Calu3 (cell line): ENCODE measurements at places on chromosomes 3 and 15.
A peak's percentile ranks its signal among the peaks of the same experiment; 100 is the strongest.

GRCh38 chr15:68326711-68327354, 49.3 kb downstream of the FEM1B start:
- no peak for DNase-seq

GRCh38 chr3:108006077-108006771, 84.6 kb downstream of the CD47 start:
- peak; percentile 50 for DNase-seq

DNA sequence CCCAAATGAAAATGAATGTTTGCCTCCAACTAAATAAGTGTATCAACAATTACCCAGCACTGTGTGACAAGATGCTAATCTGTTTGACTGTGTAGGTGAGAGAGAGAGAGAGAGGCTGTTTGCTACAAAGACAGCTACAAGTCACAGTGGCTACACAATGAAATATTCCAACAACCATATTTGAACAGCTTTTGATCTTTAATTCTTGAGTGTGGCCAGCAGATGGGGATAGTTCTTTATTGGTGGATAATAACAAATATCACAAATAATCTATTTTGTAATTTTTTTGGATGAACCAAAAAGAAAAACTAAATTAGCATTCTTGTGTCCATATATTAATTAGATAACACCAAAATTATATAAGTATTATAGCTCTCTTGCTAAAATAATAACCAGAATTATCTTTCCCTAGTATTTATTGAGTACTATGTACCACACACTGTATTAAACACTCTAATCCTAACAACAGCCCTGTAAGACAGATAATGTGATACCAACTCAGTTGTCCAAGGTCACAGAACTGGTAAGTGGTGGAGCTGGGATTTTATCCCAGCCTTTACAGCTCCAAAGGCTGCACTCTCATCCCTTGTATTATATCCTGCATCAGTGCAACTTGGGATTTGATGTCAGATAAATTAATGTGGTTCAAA, 61.9 kb upstream of the C3orf80 start:
- DNase-seq: peak; percentile 27

GRCh38 chr3:157958457-157958856, 147.8 kb downstream of the SHOX2 start:
- no peak for DNase-seq

- no peak for DNase-seq
Measured at GRCh38 chr15:31347067-31347975, 20.7 kb downstream of the KLF13 start.

- peak; percentile 66 for DNase-seq
Measured at GRCh38 chr15:59691194-59691805, 2.2 kb upstream of the BNIP2 start.

GRCh38 chr3:114558271-114558670, 264.4 kb downstream of the TIGIT start:
- no peak for DNase-seq

GRCh38 chr3:117567906-117568305, 858.3 kb downstream of the TUSC7 start:
- no peak for DNase-seq

DNA sequence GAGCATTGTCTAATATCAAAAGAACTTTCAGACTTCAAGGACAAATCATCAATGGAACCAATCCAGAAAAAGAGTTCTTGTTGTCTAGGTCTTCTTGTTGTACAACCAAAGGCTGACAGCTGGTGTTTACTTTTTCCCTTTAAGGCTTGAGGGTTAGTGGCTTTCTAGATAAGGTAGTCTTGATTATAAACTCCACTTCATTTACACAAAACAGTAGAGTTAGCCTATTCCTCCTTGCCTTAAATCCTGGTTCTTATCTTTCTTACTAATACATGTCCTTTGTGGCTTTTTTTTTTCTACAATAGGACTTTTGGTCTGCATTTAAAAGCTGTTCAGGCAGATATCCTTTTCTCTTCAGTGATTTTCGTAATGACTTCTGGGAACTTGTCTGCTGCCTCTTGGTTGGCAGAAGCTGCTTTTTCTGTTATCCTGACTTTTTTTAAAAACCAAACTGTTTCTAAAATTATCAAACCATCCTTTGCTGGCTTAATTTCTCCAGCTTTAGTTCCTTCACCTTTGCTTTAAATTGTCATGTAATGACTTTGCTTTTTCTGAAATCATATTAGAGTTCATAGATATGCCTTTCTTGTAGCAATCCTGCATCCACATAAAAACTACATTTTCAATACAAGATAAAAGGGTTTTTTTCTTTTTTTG, 44.8 kb downstream of the STRIT1 start:
- no peak for DNase-seq

DNA sequence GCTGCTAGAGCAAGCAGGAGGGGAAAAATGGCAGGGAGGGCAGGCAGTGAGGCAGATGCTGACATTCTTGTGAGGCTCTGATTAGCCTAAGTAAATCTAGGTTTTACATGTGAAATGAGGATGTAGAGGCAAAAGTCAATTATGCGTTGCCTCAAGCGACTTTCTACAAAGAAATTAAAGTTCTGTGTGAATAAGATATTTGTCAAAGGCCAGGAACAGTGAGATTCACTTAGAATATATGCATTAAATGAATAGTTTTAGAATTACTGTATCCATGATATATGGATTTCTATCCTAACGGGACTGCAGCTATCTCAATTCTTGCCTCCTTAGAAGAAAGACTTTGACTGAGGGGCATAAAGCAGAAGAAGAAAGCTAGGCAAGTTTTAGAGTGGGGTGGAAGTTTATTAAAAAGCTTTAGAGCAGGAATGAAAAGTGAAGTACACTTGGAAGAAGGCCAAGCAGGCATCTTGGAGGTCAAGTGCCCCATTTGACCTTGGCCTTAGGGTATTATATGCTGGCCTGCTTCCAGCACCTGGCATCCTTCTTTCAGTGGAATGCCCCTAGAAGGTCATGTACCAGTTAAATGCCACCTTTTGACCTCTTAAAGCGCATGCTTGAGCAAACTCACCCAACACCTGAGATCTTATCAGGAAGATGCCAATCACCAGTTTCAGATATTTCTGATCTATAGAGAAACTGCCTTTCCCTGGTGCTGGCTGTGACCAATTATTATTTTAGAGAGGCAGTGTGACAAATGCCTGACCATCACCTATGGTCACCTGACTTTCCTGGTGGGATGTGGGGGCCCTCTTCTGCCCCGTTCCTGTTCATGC, 38.2 kb downstream of the OSTN start:
- no peak for DNase-seq

- no peak for DNase-seq
Measured at GRCh38 chr3:136544532-136544931, 207.6 kb downstream of the STAG1 start.

DNA sequence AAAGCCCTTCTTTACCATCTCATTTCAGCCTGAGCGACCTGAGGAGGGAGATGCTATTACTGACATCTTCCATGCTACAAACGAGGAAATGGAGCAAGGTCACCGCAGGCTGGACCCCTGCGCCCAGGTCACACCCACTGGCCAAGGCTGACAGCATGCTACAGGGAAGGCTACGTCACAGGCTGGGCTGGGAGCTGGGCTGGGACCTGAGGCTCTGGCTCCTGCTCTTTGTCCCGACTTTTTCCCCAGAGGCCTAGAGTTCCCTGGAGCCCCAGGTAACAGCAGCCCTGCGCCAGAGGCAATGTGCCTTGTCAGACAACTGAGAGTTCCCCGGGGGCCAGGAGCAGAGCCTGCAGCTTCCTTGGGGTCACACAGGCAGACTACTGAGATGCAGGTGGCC, 87.2 kb downstream of the IQSEC1 start:
- DNase-seq: no peak

GRCh38 chr15:96947296-96948229, 617.1 kb downstream of the NR2F2 start:
- no peak for DNase-seq

- DNase-seq: no peak
Measured at GRCh38 chr3:184349563-184350470, 11.6 kb downstream of the CLCN2 start.

DNA sequence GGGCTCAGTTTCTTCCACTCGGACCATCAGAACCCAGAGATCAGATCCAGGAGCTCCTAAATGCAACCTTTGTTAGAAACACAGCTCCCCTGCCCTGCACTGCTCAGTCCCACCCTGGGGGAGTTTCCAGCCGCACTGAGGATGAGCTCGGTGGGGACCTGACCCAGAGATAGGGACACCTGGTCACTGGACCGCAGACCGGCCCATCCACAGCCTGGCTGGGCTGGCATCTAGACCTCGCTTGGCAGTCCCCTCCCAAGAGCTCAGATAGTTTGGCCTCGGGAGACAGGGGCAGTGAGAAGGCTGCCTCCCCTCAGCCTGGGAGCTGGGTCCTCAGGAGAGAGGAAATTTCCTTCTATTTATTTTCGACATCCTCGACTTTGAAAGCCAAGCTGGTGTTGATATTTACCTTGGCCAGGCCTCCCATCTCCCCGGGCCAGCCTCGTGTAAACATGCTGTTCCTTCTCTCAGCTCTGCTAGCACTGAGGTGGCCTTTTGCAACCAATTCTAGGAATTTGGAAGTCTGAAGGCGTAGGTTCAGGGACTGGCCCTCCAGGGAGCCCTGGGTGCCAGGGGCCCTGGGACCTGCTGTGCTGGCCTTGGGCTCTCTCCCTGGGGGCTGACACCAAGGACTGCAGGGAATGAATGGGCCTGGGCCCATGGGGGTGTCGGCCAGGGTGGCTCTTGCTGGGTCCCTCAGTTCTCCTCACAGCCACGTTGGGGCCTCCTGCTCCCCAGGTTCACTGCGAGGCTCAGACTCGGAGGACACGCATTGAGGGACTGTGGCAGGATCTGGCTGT, 90.1 kb downstream of the VGLL4 start:
- no peak for DNase-seq

DNA sequence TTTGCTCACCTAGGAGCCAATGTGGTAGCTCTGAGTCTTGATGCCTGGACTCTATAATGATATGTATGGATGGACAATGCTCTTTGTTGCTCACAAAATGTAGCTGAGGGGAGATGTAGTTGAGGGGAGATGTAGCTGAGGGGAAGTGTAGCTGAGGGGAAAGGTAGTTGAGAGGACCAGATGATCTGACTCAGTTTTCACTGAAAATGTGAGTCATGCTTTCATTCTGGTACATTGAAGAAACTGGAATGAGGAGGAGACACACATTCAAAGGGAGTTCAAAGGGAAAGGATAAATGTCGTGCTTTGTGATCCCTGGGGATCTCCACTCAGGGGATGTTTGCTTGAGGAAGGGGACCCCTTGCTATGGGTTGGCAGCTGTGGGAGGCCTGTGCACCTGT, 302.9 kb upstream of the TRIM42 start:
- no peak for DNase-seq

- no peak for DNase-seq
Measured at GRCh38 chr15:66832664-66833063, 130.6 kb downstream of the SMAD6 start.

- no peak for DNase-seq
Measured at GRCh38 chr3:181704421-181705085, 7.2 kb upstream of the SOX2 start.

DNA sequence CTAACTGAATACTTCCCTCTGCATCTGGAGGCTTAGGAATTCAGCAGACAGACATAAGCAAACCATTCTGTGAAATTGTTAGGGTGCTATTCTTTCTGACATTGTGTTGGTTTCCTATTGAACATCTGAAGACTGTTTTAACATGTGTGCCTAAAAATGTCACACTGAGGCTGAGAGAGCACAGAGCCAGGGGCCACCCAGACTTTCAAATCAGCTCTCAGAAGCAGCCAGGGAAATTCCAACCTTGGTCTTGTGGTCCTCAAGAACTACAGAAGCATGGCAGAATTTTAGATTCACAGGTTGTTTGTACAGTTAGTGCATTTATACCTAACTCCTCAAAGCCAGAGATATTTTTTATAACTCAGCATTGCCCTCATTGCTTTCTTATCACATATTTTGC, 929.2 kb upstream of the CFAP20DC start:
- no peak for DNase-seq

GRCh38 chr15:62125773-62126172, 39.3 kb downstream of the C2CD4B start:
- DNase-seq: peak; percentile 66

DNA sequence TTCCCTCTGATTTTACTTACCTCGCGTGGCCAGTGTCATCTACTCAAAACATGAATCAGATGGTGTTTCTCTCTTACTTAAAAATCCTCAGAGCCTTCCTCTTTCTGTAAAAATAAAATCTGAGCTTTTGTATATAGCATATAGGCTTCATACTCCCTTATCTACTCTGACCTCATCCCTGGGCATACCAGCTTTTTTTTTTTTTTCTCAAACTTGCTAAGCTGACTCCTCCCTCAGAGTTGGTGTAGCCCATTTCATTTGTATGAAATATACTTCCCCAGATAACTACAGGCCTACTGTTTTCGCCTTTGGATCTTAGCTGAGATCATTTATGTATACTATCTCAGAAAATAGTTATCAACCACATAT, 648.9 kb upstream of the ALCAM start:
- DNase-seq: no peak

GRCh38 chr3:73084170-73084569, 22.7 kb downstream of the EBLN2 start:
- no peak for DNase-seq
